ENCODE measurements at places on chromosomes 7 and 10.
A peak's percentile ranks its signal among the peaks of the same experiment; 100 is the strongest.

DNA sequence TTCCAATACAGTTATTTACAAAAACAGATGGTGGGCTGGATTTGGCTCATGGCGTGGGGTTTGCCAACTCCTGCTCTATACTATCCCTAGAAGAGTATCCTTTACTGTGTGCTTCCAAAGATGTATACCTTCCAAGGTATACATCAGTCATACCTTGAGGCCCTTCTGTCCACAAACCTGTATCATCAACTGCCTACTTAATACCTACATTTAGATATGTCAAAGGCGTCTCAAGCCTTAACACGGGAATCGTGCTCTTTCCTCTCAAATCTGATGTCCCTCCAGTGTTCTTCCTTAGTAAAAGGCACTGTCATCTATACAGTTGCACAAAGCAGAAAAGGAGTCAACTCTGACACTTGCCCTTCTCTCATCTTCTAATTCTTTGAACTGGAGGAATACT lies 36.9 kb downstream of the NAMPT start:
- DNase-seq = no peak

- no peak for DNase-seq
Observed at GRCh38 chr10:14904316-14904732, 25.7 kb downstream of the SUV39H2 start.

- no peak for DNase-seq
Observed at GRCh38 chr10:119203006-119203405, 4.4 kb upstream of the GRK5 start.

- DNase-seq = no peak
Observed at GRCh38 chr7:103727982-103728610, 261.4 kb downstream of the RELN start.

DNA sequence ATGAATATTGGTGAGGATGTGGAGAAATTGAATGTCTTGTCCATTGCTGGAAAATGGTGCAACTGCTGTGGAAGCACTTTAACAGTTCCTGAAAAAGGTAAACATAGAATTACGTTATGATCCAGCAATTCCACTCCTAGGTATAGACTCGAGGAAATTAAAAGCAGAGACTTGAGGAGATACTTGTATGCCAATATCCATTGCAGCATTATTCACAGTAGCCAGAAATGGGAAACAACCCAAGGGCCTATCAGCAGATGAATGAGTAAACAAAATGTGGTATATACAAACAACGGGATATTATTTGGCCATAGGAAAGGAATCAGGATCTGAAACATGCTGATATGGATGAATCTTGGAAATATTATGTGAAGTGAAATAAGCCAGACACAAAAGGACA lies 32.5 kb upstream of the MTURN start:
- no peak for DNase-seq

- DNase-seq = no peak
Observed at GRCh38 chr7:3041986-3042675, 1.5 kb downstream of the CARD11 start.

DNA sequence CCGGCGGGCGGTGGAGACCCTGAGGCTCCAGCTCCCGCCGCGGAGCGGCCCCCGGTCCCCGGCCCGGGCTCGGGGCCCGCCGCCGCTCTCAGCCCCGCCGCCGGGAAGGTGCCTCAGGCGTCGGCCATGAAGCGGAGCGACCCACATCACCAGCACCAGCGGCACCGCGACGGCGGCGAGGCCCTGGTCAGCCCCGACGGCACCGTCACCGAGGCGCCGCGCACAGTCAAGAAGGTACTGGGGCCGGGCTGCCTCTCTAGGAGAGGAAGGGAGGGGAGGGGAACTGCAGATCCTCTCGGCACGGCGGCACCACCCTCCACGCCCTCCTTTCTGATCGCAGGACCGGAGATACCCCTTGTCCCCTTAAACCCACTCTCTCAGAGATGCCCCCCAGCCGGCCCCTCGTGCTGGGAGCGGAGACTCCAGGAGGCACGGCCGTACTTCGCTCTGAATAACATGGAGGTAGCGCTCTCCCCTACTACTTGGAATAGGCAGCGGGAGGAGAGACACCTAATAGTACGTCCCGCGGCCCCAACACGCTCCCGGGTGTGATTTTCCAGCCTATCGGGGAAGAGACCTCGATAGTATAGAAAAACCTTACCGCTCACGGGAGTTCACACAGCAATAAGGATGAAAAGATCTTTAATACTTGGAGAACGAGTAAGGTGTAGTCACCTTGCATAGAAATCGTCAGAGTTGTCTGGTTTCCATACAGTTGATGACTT lies 538 bp downstream of the AHCYL2 start:
- DNase-seq = peak; percentile 39

DNA sequence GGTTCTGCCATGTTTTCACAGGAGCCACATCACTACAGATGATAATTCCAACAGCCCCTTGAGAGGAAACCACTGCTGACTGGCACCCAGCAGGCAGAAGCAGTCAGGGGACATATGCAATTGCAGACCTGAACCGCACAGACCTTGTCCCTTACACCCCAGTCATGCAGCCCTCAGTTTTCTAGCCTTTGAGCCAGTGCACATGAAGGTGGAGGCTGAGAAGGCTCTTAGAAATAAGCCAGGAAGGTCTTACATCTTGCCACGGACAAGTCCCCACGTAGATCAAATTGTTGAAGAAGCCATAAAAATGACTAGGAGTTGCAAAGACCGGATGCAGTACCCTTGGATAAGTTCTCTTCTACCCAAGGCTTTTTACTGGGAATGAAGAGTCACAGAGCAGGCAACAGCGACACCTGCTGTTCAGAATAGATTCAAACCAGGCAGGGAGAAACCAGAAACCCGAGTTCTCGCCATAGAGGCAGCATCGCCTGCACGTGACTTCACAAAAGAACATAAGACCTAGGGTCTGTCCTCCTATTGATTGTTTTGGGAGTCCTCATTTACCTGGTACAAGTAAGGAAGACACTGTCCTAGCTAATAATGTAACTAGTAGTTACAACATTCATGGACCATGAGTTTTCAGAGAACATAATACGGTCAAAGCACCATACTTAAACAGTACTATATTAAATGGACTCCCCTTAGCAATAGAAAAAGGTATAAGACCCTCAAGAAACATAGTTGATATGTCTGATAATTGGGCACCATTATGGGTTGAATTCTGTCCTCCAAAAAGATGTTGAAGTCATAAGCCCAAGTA lies 11.1 kb downstream of the STEAP1B start:
- peak; percentile 46 for DNase-seq

- DNase-seq = no peak
Observed at GRCh38 chr10:45417746-45418145, 43.7 kb downstream of the ALOX5 start.

GRCh38 chr7:140679186-140679585 lies 6.4 kb downstream of the ADCK2 start:
- DNase-seq = no peak

GRCh38 chr10:112813866-112814591 lies 136.0 kb upstream of the TCF7L2 start:
- no peak for DNase-seq

DNA sequence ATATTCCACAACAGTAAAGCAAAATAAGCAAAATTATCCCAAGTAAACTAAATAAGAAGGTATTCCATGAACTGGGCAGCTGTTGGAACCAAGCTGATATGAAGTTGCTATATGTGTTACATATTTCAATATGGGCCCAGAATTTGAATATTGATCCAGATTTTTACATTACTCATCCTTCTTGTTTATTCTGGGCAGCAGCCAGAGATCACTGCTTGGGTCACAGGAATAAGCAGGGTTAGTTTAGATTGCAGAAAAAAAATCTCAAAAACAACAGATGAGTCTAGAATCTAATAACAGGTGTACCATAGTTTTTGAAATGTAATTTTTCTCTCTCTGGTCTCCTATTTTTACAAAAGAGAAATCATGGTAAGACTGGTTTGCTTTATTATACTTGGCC lies 171.5 kb upstream of the NAMPT start:
- DNase-seq = no peak

- DNase-seq = no peak
Observed at GRCh38 chr7:105876964-105877601, 684 bp upstream of the ATXN7L1 start.

- no peak for DNase-seq
Observed at GRCh38 chr10:89478085-89478738, 57.2 kb downstream of the SLC16A12 start.

DNA sequence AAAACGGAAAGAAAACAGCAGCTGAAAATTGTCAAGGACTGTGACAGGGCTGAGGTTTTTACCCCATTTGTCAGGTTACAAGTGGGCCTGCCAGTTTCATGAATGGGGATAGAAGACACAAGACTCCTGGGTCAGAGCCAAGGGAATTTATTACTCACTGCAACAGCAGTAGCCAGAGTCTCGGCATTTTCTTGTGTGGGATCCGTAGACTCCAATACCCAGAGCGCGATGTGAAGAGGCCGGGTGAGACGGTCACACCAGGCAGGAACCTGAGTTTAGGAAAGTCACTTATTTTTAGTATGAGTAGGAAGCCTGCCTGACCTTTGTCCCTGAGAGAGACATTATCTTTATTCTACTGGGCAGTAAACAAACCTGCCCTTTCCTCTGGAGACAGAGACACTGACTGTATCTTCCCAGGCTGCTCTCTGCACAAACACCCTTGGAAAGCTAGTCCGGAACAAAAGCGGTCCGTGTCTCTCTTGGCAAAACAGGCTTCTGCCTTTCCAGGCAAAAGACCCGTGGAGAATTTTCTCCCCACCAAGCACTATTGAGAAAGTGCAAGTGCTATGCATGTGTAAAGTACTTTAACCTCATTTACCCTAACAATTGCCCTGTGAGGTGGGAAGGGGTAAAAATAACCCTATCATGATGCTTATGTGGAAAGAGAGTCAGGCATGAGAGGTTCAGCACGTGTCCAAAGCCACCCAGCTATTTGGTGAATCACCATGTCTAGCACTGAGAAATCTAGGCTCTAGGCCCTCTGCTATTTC lies 58.4 kb downstream of the JCAD start:
- no peak for DNase-seq

DNA sequence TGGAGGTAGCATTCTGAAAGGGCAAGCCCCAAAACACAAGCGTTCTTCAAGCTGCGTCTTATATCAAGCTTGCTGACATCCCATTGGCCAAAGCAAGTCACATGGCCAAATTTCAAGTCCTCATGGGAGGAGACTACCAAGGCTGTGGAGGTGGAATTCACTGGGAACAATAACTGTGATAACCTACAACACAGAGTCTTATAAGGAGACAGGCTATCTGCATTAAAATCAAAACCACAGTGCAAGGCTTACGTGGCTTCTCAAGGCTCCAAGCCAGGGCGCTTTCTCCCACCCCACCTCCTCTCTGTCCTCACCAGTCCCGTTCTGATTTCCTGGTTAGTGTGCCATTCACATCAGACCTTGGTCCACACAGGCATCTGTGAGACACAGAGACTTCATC lies 39.4 kb downstream of the ADRB1 start:
- no peak for DNase-seq

DNA sequence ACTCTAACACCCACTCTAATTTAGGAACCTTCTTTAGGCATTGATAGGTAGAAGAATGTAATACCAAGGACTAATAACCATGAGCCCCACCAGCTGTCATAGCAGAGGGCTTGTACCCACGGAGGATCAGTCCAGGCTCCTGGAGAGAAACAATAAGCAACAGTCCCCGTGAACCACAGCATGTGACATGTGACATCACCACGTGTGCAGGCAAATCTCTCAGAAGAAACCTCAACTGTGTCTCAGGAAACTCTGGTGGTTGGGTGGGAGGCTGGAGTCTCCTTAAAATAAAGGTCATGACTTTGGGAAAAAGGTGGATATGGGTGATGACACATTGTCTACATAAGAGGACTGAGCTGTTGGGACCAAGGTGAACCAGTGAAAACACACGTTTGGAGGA lies 653.9 kb upstream of the FOXK1 start:
- no peak for DNase-seq

DNA sequence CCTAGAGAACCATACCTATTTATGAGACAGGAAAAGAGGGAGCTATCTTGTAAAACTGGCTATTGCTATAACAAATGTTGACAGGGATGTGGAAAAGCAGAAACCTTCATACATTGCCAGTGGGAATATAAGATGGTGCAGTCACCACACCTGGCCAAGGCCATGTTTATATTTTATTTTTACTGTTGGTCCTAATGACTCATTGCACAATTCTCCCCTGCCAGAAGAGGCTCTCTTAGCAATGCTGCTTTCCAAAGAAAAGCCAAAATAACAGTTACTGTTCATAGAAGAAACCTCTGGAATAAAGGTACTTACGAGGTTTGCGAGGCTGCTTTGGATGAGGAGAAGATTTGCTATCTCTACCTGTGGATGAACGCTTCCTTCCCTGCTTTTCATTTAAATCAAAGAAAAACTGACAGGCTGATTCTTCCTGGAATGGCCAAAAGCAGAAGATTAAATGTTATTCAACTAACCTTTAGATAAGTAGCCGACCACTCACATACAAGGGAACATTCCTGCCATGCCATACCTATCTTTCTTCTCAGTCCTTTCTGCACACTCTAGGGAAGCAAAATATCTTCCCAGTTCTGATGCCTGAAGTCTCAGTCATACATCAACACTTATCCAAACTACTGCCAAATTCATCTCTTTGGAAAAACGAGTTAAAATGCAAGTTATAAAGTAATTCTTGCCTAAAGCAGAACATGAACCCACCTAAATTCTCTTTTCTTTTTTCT lies 16.3 kb upstream of the CHUK start:
- DNase-seq = no peak

- DNase-seq = no peak
Observed at GRCh38 chr7:110050785-110051184, 1040.1 kb upstream of the LRRN3 start.

DNA sequence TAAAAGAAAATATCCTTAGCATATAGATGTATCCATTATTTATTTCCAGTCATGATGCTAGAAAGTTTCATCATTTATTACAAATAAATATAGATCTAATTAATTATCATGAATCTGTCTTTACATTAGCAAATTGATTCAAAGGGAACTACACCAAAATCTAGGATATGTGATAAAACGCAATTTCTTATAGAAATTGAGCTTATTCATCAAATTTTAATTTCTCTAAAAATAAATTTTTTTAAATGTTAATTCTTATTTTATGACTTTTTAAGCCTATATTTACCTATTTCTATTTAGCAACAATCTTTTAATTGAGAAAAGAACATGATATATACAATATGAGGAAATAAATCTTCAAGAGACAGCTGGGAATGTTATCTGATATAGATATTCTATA lies 34.0 kb upstream of the ING3 start:
- DNase-seq = no peak

- DNase-seq = no peak
Observed at GRCh38 chr7:72053292-72053691, 358.8 kb downstream of the CALN1 start.

- DNase-seq = no peak
Observed at GRCh38 chr7:21346297-21346696, 81.6 kb upstream of the SP4 start.

DNA sequence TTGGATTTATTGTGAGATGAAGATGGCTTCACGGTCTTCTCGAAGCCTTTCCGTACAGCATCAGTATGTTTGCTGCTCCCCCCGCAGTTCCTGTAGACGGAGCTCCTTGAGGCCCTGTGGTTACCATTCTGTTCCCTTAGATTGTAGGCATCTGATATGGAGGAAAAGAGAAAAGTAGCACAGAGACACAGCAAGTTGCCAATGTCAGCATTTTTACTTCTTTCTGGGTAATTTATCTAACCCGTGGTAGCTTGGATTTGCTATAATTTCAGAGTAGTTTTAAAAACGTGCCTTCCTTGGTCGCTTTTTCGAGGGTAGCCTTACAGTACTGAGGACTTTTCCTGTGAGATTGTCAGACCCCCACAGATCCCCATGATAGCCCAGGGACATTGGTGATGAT lies 37.5 kb downstream of the WDR37 start:
- DNase-seq = no peak

GRCh38 chr7:106203473-106203872 lies 81.3 kb downstream of the NAMPT start:
- DNase-seq = no peak
